ENCODE measurements at places on chromosomes 11 and 22.
A peak's percentile ranks its signal among the peaks of the same experiment; 100 is the strongest.

DNA sequence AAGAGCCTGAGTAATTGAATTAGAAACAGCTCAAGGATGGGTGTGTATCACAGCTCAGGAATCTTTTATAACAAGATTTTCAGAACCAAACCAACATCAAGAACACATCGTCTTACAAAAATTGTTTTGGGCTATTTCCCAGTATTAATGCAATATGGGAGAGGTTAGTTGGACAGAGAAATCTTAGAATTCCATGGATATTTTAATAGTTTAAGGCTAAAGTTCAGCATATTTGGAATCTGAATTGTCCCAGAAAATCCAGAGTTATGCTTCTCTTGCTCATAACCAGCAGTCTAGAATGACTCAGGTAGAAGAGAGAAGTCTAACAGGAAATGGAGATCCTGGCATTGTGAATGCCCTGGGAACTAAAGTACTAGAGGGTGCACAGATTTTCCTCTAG, 74.6 kb downstream of the ADM start:
- peak; percentile 73 for DNase-seq

DNA sequence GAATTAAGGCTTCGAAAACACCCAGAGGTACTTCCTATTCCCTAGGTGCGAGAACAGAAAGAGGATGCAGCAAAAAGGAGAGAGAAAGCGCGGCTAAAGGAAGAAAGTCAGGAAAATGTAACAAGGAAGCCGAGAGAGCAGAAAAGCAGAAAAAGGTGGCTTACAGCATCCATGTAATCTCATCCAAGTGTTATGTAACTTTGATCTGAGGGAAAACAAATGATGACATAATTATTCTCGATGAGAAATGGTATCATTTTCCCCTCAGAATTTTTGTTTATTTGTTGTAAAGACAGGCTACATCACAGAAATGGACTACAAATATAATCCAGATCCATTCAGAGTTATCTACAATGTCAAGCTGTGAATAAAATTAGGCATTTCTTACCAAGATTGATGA, 69.1 kb upstream of the APOA1 start:
- no peak for DNase-seq

DNA sequence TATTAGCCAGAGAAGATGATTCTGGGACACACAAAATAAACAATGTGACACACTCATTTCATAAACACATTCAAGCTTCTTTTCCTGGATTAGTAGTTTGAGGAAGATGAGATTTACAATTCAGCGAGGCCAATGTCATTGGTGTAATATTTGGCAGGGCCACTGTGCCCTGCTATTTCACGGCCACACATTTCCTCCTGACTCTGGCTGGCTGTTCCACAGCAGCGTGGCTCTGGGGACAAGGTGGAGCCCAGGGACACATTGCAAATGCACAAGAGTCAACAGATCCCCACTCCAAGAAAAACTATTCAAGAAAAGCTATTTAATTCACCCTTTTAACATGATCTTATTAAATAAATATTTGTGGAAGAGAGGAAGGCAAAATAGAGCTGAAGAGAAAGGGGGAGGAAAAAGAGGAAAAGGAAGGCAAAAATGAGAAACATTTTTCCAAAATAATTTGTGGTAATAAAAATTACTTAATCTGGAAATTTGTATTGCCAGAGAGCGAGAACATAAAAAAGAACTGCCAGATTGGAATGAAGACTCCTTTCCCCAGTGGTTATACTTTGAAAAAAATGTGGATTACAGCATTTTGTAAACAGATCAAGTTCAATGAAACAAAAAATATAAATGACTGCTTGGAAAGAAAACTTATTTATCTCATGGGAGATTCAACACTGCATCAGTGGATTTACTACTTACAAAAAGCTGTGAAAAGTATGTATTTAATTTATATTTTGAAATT, 27.1 kb downstream of the NXPE2 start:
- DNase-seq = no peak

- no peak for DNase-seq
Measured at GRCh38 chr11:57935402-57936049, 88.2 kb upstream of the OR9Q1 start.

GRCh38 chr11:131430473-131431208, 60.2 kb downstream of the NTM start:
- DNase-seq = peak; percentile 4

- no peak for DNase-seq
Measured at GRCh38 chr11:19869466-19869865, 156.8 kb downstream of the NAV2 start.

GRCh38 chr11:72519220-72519881, 85.0 kb upstream of the CLPB start:
- DNase-seq = peak; percentile 30

- peak; percentile 16 for DNase-seq
Measured at GRCh38 chr11:116773203-116774097, 663 bp upstream of the BUD13 start.

DNA sequence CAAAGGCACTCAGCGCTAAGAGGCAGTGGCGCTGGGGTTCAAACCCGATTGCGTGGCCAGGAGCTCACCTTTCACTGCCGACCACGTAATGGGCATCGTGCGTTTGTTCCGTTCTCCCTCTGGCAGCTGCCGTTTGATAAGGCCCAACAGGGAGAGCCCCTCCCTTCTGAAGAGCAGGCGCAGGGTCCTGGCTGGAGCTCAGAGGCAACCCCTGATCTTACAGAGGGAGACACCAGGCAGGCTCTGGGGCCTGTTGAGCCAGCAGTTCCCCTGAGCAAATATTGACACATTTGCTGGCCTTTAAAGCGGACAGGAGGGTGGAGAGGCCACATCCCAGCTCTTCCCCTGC, 11.7 kb upstream of the C1QTNF6 start:
- no peak for DNase-seq

GRCh38 chr11:111572581-111572980, 29.7 kb upstream of the SIK2 start:
- no peak for DNase-seq

DNA sequence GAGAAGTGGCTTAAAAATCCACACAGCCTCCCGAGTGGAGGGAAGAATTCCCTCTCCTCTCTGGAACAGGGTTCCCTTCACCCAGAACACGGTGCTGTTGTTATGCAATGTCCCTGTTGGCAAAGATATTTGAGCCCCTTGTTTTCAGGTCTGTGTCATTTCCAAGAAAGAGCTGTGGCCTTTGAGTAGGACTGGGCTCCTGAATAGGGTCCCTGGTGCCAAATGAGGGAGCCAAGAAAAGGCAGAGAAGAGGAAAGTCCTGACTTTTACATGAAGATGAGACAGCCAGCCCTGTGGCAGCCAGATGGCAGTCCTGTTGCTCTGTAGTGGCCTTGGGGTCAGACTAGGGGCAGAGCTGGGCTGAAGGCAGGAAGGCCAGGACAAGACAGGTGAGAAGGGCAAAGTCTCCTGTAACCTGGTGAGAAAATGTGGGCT, 51.2 kb upstream of the ELF5 start:
- peak; percentile 3 for DNase-seq

DNA sequence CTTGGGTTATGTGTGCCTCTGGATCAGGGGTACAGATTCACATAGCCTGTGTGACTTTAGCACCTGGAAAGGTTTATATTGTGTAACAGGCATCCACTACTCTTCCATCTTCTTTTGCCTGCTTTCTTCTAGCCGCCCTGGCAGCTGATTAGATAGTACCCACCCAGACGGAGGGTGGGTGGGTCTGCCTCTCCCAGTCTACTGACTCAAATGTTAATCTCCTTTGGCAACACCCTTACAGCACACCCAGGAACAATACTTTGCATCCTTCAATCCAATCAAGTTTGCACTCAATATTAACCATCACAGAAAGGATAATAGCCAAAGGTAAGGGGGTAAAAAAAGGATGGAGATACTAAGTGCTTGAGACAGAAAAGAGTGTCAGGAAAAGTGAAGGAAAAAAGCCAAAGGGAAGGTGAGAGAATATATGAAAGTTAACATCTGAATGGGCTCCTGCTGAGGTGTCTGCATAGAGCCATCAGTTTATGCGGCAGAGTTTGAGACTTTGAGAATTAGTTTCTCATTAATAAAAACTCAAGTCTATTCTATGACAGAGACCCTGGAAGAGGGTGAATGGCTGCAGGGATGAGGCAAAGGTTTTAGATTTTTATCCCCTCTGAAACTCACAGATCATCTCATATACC, 2.6 kb upstream of the OR51B6 start:
- no peak for DNase-seq

DNA sequence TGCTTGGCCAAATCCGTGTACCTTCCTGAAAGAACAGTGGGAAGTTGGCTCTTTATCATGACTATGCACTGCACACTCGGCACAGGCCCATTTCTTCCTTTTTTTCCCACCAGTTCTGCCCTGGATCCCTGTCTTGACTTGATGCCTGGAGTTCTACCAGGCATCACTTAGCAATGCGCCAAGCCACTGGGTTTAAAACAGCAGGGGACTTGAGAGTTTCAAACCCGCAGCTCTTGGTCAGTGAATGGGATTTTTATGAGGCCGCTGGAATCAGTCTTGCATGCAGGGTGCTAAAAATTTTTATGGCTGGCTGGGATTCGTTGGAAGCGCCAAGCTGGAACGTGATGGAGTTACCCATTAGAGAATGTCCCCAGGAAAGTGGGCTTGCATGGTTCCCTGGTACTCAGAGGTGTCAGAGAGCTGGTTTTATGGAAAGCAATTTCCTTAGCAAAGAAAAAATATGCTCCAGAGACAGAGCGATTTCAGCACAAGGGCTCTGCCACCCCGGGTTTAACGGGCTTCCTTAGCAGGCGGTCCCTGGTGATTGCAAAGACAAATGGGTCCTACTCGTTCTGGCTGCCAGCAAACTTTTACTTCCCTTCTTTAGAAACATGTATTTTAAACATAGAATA, 432.9 kb downstream of the TENM4 start:
- DNase-seq = no peak

- no peak for DNase-seq
Measured at GRCh38 chr11:16863389-16863788, 124.9 kb downstream of the C11orf58 start.

GRCh38 chr11:76234021-76234415, 27.7 kb upstream of the WNT11 start:
- peak; percentile 15 for DNase-seq

DNA sequence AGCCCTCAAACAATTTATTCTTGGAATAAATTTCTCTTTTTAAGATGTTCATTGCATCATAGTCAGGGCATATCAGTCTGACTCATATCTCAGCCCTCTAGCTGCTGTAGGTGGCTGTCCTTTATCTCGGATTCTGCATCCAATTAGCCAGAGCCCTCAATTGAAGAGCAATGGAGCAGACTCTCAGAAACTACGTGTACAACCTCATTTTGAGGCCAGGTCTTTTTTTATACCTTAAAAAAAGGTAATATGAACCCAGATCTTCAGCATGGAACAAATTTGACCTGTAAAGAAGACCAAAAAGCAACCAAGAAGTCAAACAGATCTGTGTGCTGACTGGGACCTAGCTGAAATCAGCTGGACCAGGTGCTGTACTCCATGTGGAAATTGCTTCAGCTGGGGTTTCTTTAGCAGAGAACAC, 8.7 kb downstream of the OR52A5 start:
- DNase-seq = peak; percentile 53

GRCh38 chr11:25860677-25861450, 471.1 kb upstream of the ANO3 start:
- peak; percentile 78 for DNase-seq

GRCh38 chr11:117097389-117098268, 599 bp downstream of the SIK3 start:
- DNase-seq = peak; percentile 69

DNA sequence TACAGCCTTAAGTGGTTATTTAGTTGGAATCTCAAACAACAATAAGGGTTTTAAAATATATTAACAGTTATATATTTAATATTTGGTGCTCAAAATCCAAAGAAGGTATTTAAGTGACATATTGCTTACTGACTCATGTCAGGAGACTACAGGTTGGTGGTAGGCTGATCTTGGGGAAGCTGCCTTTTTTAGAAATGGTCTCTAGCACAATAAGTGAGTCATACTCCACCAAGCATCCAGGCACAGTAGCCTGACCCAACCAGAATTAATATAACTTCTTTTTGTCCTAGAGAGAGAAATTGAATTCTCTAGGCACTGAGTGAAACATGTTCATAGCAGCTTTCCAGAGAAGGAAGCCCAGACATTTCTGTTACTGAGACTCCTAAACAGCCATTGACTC, 868.5 kb upstream of the TENM4 start:
- no peak for DNase-seq

GRCh38 chr11:3817181-3817800, 8.9 kb downstream of the PGAP2 start:
- no peak for DNase-seq

GRCh38 chr11:78268591-78269410, 80.1 kb downstream of the USP35 start:
- DNase-seq = peak; percentile 59

GRCh38 chr11:61072316-61073109, 29.8 kb upstream of the CD5 start:
- no peak for DNase-seq

DNA sequence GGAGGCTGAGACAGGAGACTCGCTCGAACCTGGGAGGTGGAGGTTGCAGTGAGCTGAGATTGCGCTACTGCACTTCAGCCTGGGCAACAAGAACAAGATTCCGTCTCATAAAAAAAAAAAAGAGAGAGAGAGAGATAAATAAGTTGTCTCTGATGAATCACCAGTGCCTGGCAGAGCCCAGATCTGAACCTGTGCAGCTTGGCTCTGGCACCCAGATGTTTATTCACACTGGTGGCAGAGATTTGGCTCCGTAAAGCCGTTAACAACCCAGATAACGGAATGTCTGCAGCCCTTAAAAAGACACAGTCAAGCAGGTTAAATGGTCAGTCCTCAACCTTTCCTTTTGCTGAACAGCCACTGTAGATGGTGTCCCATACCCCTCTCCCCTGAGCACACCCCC, 33.5 kb upstream of the RTL6 start:
- no peak for DNase-seq

DNA sequence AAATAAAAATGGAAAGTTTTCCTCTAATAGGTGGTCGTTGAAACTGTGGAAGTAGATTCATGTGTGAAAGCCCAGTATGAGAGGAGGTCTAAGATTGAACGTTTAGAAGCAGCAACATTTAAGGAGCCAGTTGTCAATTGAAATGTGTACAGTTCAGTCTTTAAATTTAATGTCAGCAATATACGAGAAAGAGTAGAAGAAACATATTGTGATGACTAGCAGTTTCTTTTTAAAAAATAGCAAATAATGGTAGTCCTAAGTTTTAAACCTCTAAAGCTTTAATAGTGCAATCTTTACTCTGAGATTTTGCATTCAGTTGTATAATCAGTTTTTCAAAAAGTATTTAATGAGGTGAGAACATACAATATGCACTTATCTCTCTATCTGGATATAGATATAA, 44.9 kb downstream of the TMEM135 start:
- DNase-seq = no peak

GRCh38 chr11:85307366-85307765, 319.8 kb downstream of the DLG2 start:
- DNase-seq = no peak

- no peak for DNase-seq
Measured at GRCh38 chr11:131279654-131280384, 90.6 kb upstream of the NTM start.

GRCh38 chr11:64218628-64219353, 7.2 kb downstream of the TRPT1 start:
- no peak for DNase-seq

DNA sequence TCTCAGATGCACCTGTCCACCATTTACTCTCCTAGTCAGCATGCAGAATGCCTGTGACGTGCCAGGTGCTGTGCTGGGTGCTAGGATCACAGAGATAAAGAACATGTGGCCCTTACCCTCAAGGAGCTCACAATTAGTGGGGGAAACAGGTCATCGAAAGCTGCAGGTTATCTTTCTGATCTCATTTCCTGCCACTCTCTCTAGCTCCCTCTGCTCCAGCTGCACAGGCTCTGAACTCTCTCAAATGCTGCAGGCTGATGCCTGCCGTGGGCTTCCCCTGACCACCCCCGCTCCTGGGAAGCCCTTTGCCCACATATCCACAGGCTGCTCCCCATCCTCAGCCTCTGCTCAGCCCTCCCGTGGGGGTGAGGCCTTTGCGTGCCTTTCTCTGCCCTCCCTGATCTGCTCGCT, 29.6 kb downstream of the SHANK3 start:
- no peak for DNase-seq

Data from adipocyte (in vitro differentiated cells).